ENCODE measurements at places on chromosomes 5 and 9.

DNA sequence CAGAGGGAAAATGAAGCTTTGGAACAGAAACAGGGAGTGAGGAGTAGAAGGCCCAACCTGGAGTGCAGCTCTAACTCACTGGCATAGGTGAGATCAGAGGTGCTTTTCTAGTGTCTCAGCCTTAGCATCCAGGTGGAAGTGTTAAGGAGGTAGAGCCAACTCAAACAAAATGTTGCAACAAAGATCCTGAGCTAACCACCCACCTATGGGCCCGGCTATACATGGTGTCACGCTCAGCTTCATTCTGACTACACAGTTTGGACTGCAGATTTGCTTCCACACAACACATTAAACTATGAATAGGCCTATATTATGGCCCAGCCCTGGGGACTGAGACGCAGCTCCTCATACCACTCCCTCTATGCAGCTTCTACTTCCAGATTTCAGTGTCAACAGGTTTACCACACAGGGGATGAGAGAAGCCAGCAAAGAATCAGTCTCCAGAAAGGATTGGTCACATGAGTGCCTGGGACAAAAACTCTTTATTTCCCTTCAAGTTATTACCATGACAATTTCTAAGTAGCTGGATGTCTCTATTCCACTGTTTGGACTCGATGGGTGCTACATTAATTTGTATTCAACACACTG is 9.0 kb downstream of the C5orf63 start:
- no peak for DNase-seq

DNA sequence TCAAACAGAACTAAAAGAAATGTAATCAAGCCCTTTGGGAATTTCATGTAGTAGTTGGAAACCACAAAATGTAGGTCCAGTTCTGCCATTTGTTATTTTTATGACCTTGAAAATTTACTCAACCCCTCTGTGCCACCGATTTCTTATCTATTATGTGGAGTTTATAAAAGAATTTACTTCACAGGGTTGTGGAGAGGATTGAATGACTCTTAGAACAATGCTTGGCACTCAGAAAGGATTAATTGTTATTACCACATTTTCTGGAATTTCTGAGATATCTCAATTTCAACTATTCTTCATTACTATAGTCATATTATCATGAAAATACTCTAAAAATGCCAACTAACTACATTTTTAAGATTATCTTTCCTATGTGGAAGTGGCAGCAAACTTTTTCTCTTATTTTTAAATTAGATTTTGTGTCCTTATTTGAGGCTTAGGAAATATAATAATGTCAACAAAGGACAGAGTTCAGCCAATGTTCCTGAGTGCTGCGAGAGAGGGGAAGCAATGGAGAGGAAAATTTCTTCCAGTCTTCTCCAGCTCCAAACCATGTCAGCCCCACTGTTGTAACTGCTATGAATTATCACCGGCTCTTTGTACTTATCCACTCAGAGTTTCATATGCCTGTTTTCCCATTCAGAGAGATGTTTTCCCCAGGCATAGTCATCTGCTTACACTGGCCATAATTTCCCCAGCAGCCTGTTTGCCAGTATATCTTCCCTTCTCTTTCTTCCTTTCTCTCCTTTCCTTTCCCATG is 525.6 kb downstream of the SPATA31D1 start:
- DNase-seq = no peak

DNA sequence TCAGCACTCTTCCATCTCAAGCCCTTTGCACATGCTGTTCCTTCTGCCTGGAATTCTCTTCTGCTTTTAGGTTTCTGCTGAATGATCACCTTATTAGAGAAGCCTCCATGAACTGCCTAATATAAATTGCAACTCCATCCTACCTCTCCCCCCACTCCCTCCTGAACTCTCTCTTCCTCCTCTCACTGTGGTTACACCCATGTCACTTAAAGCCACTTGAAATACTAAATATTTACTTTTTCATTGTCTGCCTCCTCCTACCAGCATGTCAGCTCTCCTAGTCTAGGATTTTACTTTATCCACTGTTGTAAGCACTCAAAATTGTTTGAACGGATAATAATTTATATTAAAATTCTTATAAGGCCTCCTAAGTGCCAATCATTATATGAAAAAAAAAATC is 43.8 kb downstream of the ACTL7B start:
- no peak for DNase-seq

DNA sequence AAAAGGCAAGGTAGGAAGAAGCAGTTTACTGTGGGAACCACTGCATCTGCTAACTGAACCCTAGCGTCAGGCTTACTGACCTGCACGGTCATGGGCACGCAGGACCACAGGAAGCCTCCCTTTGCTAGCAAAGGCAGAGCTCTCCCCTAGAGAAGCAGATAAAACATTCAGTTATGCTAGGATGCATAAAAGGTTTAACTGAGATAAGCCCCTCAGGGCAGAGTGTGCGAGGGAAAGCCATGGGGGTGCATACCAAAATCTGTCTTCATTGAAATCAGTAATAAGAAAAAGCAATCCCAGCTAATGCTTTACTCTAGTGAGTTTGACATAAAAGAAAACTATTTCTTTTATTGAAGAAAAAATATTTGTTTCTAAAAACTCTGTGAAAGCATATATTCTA is 2403.7 kb upstream of the C9orf72 start:
- DNase-seq = no peak

DNA sequence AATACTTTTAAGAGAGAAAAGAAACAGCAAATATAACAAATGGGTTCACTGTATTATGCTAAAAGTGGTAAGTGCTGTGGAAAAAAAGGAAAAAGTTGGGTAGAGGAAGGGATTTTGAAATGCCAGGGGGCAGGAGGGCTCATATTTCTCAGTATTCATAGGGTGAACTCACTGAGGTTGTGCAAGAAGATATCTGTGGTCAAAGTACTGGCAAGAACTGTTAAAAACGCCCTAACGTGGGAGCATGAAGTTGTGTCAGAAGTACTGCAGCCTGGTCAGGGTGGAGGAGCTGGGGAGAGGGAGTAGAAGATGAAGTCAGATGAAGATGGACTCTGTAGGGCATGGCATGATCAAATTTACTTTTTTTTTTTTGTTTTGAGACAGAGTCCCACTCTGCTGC is 31.2 kb upstream of the SLC28A3 start:
- DNase-seq = no peak

GRCh38 chr9:2623288-2624050 is 1.9 kb downstream of the VLDLR start:
- DNase-seq = no peak

GRCh38 chr9:106868565-106868964 is 5.6 kb downstream of the ZNF462 start:
- no peak for DNase-seq

GRCh38 chr9:134863306-134863902 is 17.2 kb upstream of the FCN2 start:
- DNase-seq = no peak

- peak; percentile 77 for DNase-seq
Measured at GRCh38 chr9:127970401-127971313, 10.1 kb downstream of the EEIG1 start.

- no peak for DNase-seq
Measured at GRCh38 chr5:161077936-161078545, 226.0 kb upstream of the ATP10B start.

GRCh38 chr5:59829922-59830321 is 63.6 kb downstream of the PDE4D start:
- no peak for DNase-seq

DNA sequence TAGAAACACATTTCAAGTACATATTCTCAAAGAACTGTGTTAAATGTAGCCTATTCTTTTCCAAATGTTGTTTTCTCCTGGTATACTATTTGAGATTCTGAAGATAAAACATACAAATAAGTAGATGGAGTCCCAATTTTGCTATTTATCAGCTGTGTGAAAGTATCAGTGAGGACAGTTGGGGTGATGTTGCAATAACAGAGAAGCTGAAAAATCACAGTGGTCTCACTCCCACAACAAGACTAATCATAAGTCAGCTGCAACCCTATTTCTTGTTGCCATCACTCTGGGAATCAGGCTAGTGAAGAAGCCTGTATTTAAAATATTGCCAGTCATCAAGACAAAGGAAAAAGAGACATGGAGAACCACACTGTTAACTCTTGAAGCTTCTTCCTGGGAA is 25.9 kb upstream of the LURAP1L start:
- DNase-seq = no peak

All from CD4-positive, alpha-beta T cell treated with Interleukin-2 at 100 ng/mL for 4 hours (primary cell).